ENCODE measurements at places on chromosomes 2 and 18.

GRCh38 chr2:133266041-133266925, 302.0 kb downstream of the NCKAP5 start:
- peak; percentile 44 for DNase-seq

GRCh38 chr2:21793461-21793860, 669.7 kb downstream of the TDRD15 start:
- no peak for DNase-seq

DNA sequence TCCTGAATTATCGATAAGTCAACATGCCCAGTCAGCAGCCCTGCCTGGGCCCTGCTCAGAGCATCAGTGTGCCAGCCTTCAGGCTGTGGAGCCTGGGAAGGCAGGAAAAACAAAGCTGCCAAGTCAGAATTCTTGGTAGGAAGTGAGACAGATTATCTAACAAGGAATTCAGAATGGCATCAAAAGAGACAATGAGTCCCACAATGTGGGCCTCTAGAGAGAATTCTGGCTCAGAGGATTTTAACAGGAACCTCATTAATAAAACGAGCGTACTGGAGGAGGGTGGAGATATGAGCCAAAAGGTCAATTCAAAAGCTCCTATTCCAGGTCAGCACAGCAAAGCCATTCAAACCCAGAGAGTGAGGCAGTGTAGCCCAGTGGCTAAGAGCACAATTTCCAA, 327.6 kb upstream of the MMADHC start:
- DNase-seq, result no peak

DNA sequence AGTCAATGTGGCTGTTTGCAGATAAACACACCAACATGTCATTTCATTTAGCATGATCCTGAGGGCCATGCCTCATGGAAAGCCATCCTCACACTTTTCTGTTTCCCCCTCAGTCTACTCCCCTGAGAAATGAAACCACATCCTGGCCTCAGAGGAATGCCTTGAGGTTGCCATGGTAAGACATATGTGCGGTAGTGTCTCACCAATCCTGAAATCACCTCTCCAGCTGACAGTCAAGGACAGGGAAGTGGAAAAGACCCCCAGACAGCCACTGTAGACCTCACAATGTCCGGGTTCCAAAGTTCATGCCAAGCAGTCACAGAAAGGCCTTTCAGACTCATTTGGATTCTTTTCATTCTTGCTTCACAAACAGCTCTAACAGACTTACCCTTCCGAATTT, 175.2 kb upstream of the PKDCC start:
- no peak for DNase-seq

DNA sequence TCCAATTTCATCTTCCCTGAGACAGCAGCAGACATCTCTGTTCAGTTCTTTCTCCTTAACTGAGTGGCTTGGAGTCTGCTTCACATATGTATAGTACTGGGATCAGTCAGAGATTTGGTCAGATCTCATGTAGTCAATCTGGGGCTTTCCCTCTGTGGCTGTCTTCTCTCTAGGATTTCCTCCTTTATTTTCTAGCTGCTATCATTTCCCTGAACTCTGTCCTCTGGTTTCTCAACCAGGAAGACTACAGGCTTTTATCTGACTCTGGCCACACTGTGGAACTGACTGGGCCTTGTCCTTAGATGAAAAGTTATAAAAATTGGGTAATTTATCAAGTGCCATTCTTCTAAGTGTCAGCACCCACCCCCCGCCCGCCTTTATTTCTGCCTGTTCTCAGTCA, 121.0 kb downstream of the RAPGEF4 start:
- DNase-seq, result no peak

GRCh38 chr2:47725808-47726207, 57.1 kb upstream of the MSH6 start:
- no peak for DNase-seq

DNA sequence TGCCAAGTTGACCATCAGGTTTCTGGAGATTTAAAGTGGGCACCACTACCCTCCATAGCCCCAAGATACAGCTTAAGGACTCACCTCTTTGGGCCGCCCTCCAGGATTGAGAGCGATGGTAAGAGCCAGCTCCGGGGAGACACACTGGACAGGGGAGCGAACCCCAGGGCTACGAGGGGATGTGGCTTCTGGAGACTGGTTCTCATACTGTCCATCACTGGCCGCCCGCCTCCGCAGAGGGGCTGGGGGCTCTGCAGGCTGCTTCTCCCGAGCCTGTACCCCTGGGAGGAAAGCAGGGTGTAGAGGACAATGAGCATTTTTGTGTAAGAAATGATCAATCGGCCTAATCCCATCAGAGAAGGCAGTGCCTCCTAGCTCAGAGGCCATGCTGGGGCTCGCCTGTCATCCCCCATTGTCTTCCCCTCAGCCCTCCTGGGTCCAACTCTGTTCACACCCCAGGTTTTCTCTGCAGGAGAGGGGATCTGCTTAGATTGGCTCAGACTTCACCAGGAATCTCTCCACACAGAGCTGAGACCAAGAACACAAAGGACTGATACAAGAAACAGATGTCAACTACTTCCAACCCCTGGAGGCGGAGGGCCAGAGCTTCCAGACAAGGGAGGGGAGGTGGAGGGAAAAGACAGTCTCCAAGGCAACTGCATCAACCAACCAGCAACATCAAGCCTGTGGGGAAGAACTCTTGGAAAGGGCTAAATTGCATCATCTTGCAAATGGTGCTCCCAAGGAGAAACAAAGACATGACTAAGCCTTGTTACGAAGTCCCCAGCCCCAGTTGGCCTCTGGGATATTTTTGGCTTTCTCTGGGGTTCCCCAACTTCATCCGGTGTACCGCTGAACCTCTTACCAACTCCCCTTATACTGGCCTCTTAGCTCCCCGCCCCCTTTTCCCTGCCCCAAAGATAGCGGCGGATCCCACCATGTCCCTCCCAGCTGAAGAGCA, 166.6 kb downstream of the TNS1 start:
- DNase-seq, result peak; percentile 62

GRCh38 chr18:9441061-9441460, 34.3 kb upstream of the RALBP1 start:
- DNase-seq, result no peak

- DNase-seq, result no peak
Measured at GRCh38 chr2:26975102-26975501, 4.7 kb downstream of the MAPRE3 start.

DNA sequence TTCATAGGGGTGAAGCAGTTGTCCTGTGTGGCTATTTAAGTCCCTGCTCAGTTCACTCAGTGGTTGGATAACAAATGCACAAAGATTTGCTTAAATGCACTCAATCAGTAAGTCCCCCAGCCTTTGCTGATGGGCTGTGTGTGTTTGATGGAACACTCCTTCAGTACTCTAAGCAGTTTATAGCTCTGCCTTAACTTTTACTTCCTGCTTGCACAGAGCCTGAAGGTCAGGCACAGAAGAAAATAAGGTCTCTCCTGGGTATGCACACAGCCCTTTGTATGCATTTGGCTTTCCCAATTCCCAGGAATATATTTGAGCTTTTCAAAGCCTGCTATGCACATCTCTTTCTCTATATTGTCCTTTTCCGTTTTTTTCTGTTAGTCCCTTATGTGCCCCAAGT, 208.7 kb upstream of the STK17B start:
- DNase-seq, result no peak

DNA sequence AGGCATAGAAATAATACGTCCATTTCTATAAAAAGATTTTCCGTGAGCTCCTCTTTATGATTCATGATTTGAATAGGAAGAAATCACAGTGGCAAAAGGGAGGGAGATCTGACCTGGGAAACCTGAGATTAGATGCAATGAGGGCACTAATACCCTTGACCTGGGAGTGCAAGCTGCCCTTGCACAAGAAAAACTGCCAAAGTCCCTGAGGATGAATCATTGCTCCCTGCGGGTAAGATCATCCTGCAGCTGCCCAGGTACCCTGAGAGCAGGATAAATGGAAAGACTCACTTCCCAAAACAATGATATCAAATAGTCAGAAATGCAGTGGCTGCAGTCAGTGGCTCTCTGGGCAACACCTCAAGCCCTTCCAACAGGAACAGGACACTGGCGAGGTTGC, 11.6 kb downstream of the FHL2 start:
- DNase-seq, result no peak

DNA sequence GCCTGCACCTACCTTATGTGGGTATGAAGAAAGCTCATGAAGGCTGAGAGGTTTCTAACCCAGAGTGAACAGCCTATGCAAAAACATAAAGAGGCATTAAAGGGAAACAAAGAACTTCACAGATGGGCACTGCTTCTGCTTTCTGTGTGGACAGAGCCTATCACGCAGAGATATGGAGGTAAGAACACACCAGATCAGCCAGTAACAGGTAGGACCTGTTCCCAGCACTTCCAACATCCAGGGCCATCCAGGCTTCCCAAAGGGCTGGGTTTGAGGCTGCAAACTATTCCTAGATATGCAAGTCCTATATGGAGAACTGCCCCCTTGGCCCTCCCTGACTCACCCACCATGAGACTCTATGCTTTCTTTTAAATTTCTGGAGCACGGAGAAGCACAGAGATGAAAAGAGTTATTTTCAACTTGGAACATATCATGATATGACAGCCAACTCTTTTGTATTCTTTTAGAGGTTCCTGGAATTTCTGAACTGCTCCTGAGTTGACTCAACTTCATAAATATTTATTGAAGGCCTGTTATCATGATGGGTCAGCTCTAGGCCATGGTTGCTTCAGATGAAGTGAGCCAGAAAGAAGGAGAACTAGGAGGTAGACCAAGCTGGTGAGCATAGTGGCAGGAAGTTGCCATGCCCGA, 77.4 kb upstream of the PPP1CB start:
- DNase-seq, result no peak

DNA sequence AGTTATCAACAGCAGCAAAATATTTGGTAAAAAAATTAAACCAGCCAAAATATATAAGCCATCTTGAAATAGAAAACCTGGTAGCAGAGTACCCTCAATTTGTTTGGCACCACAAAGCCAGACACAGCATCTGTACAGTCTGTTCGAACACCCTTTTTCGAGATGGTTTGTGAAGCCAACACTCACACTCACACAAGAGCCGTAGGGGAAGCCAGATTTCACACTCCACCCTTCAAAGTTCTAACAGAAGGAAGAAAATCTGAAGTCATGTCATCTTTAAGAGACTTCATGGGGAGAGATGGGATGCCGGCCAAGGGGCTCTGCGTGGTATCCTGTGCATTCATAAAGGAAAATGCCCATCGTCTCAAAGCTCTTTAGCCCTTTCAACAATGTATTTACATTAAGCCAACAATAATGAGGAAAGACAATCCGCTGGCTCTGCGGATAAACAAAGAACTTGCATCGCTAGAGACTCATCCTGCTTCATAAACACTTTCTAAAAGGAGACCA, 451.5 kb upstream of the CHST9 start:
- no peak for DNase-seq

DNA sequence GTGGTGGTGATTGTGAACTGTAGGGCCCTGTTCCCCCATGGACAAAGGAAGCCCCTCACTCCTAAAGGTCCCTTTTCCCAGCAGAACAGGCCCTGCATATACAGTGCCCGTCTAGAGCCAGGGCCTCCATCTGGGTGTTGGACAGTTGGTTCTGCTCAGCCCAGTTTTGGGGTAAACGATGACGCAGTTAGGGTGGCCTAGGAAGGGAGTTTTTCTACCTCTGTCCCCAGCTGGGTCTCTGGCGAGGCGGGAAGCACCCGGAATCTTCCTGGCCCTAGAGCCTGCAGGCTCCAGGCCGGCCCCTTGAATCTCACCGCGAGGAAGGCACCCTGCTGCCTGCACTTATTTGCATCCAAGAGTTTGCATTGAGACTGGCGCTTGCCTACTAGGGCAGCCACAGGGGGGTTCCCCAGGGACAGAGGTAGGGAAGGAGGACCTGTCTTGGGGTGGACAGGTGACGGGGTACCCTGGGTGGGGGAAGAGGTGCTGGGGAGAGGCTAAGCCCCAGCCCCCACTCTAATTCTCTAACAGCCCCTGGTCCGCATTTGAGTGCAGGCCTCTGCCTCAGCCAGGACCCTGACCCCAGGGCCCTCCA, 529 bp upstream of the MTA3 start:
- peak; percentile 50 for DNase-seq

DNA sequence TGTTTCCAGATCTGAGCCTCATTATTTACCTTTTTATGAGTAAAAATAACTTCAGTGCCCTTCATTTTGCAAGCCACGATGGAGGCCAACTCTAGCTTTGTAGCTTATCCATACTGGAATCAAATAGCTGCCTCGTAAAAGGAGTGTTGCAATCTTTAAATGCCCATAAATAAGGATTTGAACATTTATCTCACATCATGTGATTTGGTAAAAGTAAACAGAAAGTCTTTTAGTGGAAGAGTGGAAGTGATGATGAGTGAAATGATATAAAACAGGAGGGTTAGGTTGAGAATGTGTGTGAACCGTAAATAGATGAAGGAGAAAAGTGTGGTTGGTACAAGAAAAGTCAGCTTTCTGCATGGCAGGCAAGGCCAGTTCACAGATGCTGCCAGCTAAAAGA, 348.9 kb downstream of the OSR1 start:
- no peak for DNase-seq

GRCh38 chr2:71583876-71584275, 130.5 kb downstream of the DYSF start:
- DNase-seq, result no peak
